Chondrocyte (in vitro differentiated cells): ENCODE measurements at places on chromosomes 16 and 17.
A peak's percentile ranks its signal among the peaks of the same experiment; 100 is the strongest.

DNA sequence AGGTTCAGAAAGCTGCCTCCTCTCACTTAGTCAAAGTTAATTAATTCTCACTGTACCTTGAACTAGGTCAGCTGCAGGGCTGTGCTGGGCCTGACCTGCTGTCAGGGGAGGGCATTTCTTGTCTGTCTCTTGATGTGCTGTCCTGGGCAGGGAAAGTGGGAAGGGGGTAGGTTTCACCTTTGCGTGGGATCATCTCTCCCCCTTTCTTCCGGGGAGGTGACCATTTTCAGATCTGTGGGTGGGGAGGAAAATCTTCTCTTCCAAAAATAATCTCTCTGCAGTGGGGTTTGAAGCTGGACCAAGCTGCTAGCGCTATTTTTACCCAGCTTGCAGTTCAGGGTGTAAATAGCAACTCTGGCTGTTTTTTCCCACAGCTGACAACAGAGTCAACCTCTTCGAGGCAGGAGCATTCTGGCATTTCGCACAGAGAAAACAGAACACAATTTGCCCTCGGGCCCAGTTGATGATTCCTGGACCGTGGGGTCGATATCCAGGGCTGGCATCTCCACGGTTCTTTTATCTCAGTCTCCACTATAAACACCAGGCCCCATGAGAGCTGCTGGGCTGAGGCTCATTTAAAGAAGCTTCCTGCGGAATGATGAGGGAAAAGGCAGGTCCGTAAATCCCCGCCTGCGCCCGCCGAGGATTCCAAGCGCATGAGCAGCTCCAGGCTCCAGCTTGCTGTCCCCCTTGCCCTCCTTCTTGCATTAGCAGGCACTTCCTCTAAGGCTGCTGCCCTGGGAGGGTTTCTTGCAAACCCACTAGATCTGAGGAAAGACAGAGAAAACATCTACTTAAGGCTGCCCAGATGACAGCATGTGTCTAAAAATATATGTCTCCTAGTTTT lies 93.9 kb downstream of the YPEL2 start:
- DNase-seq: no peak
- H3K27me3 ChIP-seq: no peaks in the 10 kb centered on the region
- peaks cover 65% of the 10 kb centered on the region for H3K4me1 ChIP-seq
- H3K4me3 ChIP-seq: peak overlapping the region; percentile 40
- peaks cover 1% of the 10 kb centered on the region for H3K36me3 ChIP-seq

DNA sequence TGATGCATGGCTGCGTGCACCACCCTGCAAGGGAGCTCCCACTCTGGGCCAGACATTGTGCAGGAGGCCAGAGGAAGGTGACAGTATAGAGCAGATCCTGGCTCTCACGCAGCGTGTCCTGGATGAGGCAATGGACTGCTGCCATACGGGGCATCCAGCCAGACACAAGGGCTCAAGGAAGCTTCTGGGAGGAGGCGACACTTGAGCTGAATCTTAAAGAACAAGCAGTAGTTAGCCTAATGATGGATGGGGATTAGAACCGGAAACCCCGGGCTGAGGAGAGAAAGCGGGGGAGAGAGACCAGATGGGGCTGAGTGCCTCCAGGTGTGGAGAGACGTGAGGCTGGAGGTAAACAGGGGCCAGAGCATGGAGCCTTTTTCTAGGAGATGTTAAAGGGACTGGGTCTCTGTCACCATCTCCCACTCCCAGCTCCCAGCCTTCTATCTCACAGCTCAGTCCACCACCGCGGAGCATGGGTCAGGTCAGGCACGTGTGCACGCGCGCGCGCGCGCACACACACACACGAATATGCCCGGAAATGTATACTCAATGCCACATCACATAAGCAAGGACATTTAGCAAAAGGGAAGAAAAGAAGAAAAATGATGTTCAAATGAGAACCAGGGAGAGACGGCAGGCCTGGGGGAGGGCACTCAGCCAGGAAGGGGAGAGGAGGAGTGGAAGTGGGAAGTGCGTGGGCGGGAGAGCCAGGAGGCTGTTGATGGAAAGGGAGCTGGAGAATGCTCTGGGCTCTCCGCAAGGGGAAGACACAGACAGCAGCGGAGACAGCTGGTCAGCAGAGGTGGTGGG lies 46.3 kb downstream of the CCDC42 start:
- peaks cover 41% of the 10 kb centered on the region for H3K4me1 ChIP-seq
- peaks cover 4% of the 10 kb centered on the region for H3K36me3 ChIP-seq
- H3K4me3 ChIP-seq: peak overlapping the region; percentile 55
- H3K27ac ChIP-seq: peak overlapping the region; percentile 99
- H3K27me3 ChIP-seq: no peaks in the 10 kb centered on the region

GRCh38 chr16:81558077-81558443 lies 113.5 kb downstream of the CMIP start:
- H3K4me3 ChIP-seq: no peak overlapping the region
- no peak for DNase-seq
- H3K4me1 ChIP-seq: peaks cover 22% of the 10 kb centered on the region
- H3K27ac ChIP-seq: no peak overlapping the region
- no peaks in the 10 kb centered on the region for H3K36me3 ChIP-seq

DNA sequence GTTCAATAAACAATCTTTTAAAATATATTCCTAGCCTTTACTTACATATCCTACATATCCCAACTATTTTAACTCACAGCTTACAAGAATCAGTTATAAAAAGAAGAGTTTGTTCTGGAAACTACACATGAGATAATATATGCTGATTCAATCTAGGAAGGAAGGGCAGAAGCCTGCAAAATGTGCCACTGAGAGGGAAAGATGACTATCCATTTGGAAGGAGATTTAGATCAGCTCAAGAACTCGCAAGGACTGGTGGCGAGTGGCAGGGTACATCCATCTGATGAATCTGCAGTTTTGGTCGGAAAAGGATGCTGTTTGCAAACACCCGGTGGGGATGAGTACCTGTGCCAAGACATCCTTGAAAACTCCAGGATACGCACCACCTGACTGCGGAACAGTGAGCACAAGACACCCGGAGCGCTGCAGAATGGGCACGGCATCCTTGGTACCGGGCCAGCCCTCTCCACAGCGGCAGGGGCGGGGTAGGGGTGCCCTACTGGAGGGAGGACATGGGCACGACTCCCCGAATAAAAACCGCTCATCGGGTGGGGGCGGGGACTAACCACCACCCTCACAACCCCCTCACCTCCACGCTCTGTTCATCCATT lies 723 bp downstream of the TRIM37 start:
- DNase-seq: no peak
- H3K36me3 ChIP-seq: peaks cover 3% of the 10 kb centered on the region
- peak overlapping the region; percentile 96 for H3K4me3 ChIP-seq
- peak overlapping the region; percentile 97 for H3K27ac ChIP-seq

DNA sequence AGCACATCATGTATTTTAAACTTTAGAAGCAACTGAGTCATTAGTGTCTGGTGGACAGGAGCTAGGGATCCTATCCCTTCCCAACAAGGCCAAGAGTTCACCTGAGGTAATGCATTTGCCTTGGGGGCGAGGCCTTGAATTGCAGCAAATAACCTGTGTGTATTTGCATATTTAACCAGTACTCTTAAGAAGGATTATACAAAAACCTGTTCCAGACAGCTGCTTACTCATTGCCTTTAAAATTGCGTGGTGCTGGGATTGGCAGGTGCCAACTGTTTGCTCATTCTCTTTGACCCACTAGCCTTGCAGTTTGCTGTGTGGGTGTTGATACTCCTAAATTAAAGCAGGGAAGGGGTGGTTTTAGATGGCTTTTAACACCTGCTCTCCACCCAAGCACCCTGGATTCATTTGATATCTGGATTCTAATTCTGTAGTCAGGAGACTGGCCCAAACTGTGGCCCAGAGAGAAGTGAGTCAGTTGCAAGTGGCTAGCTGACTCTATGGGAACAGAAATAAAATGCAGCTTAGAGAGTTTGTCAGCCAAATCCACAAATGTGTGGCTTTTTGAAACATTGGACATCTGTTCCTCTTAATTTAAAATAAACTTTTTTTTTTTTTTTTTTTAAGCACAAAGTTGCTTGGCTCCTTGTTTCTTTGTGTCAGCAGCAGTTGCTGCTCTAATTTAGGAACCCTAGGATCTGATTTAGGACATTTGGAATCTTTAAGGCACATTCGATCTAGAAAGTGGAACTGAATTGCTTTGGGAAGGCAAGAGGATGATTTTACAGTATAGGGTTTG lies 46.9 kb downstream of the TUBD1 start:
- H3K4me1 ChIP-seq: peaks cover 72% of the 10 kb centered on the region
- DNase-seq: no peak
- H3K36me3 ChIP-seq: peaks cover 14% of the 10 kb centered on the region
- H3K27me3 ChIP-seq: no peaks in the 10 kb centered on the region
- H3K27ac ChIP-seq: peak overlapping the region; percentile 99
